Neural progenitor cell (in vitro differentiated cells): ENCODE measurements at places on chromosomes 3 and 15. TPM values are rescaled to one million over a fixed set of nuclear protein-coding genes. Genes with fewer than 3 reads are reported as not detected.

GRCh38 chr3:138197058-138197457 is 10.0 kb downstream of the ARMC8 start:
- no peak overlapping the region for H3K27ac ChIP-seq
- no peak overlapping the region for H3K4me3 ChIP-seq
- peak; percentile 44 for DNase-seq
- H3K4me1 ChIP-seq = no peaks in the 10 kb centered on the region

- H3K4me1 ChIP-seq = peaks cover 18% of the 10 kb centered on the region
- H3K27ac ChIP-seq = no peak overlapping the region
- no peak for DNase-seq
- no peak overlapping the region for H3K4me3 ChIP-seq
- H3K27me3 ChIP-seq = no peaks in the 10 kb centered on the region
- no peaks in the 10 kb centered on the region for H3K36me3 ChIP-seq
Observed at GRCh38 chr15:98281130-98281529, 320.6 kb downstream of the ARRDC4 start.

GRCh38 chr3:31606453-31606852 is 73.7 kb downstream of the STT3B start:
- peak; percentile 2 for DNase-seq
- peaks cover 22% of the 10 kb centered on the region for H3K36me3 ChIP-seq
- H3K27me3 ChIP-seq = no peaks in the 10 kb centered on the region
- no peak overlapping the region for H3K4me3 ChIP-seq
- no peaks in the 10 kb centered on the region for H3K4me1 ChIP-seq

DNA sequence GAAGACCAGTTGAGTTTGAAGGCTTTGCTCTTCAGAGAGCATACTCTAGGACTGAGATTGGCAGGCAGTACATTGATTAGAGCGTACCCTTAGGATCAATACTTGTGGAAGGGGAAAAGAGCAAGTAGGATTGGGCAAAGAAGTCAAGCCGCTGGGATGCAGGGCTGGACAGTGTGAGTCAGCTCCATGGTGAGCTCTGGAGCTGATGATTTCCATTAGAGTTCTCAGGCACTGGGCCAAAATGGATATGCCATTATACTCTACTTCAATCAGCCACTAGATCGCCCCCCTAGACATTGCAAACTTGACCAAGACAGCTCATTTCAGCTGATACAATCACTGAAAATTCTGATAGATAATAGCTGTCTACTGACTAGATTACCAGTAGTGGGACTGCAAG is 432.7 kb upstream of the ALCAM start:
- H3K27ac ChIP-seq = no peak overlapping the region
- peaks cover 4% of the 10 kb centered on the region for H3K36me3 ChIP-seq
- no peaks in the 10 kb centered on the region for H3K27me3 ChIP-seq
- H3K4me1 ChIP-seq = no peaks in the 10 kb centered on the region
- H3K4me3 ChIP-seq = no peak overlapping the region

- H3K4me3 ChIP-seq = no peak overlapping the region
- no peaks in the 10 kb centered on the region for H3K27me3 ChIP-seq
- no peak overlapping the region for H3K27ac ChIP-seq
- DNase-seq = no peak
Observed at GRCh38 chr15:66221126-66221525, 32.4 kb downstream of the MEGF11 start.

DNA sequence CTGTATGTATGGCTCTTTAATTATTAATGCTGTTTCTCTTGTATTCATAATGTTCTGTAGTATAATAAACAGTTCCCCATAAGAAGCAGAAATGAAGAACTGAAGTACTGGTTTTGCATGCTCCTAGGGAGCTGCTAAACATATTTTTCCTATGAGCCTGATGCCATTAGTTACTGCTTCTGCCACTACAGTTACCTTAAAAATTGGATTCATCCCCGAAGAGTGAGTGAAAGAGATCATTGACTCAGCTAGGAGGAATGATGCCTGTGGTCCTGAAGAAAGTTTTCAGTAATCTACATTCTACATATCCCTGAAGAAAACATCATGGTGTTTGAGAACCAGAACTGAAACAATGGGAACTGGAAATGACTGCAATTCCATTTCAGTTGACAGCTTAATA is 37.1 kb upstream of the ST3GAL6 start:
- DNase-seq = no peak
- H3K27ac ChIP-seq = no peak overlapping the region
- no peaks in the 10 kb centered on the region for H3K36me3 ChIP-seq
- H3K27me3 ChIP-seq = no peaks in the 10 kb centered on the region

- DNase-seq = peak; percentile 77
- H3K36me3 ChIP-seq = peaks cover 5% of the 10 kb centered on the region
Observed at GRCh38 chr3:113211330-113212149, at the start of gene BOC. TSS of gene BOC (plus strand) at chr3:113211557. CDS start at chr3:113249803, 38,246 bp downstream.

DNA sequence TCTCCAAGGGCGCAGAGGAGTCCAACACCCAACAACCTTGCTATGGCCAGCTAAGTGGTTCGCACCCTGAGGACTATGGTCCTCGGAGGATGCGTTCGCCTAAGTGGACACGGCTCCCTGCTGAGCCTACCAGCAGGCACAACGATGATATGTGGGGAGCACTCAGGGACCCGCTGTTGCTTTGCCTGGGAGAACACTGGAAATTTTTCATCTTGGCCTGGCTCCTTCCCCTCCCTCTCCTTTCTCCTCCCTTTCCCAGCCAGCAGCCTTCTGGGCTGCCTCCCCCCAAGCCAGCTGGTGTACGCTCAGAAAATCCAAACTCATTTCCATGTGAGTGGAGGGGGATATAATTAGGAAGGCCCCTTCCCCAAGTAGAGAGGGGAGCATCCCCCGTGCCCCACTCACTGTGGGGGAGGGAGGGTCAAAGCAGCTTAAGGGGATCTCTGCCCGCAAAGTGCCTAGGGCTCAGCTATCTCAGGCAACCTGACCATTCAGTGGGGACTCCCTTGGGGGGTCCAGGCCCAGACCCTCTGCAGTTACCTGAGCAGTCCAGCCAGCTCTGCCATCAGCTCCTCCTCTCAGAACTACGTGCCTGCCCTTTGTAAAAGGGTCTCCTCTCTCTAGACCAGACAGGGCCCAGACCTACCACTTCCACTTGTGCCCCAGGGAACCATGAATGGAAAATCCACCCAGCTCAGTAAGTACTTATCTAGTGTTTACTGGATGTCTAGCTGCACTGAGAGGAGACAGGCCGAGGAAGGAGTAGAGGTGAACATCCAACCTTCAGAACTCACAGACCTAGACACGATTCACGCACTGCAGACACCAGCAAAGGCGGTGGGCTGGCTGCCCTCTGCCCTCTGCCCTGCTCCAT is 742 bp upstream of the SEMA7A start:
- no peaks in the 10 kb centered on the region for H3K36me3 ChIP-seq
- peaks cover 13% of the 10 kb centered on the region for H3K4me1 ChIP-seq
- H3K27ac ChIP-seq = no peak overlapping the region
- peak overlapping the region; percentile 78 for H3K4me3 ChIP-seq

DNA sequence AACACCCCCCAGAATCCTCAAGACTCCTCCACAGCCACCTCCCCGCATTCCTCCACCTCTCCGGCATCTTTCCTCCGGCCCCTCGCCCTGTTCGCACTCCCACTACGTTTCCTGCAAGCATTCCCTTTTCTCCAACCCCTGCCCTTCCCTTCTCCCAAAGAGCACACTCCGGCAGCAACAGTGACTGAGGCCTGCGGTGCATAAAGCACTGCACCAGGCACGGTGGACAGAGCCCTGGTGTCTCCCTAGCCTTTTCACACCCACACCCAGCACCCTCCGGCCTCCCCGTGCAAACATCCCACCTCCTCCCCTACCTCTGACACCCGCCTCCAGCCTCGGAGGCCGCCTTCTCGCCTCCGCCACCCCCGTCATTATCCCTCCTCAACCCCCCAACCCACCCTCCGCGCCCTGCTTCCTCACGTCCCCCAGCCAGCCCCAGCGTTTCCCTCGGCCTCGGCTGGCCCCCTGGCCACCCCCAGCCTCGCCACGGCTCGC is 577 bp downstream of the ZNF148 start:
- DNase-seq = peak; percentile 62
- H3K27ac ChIP-seq = peak overlapping the region; percentile 79
- no peaks in the 10 kb centered on the region for H3K36me3 ChIP-seq
- H3K27me3 ChIP-seq = no peaks in the 10 kb centered on the region
- peak overlapping the region; percentile 85 for H3K4me3 ChIP-seq

DNA sequence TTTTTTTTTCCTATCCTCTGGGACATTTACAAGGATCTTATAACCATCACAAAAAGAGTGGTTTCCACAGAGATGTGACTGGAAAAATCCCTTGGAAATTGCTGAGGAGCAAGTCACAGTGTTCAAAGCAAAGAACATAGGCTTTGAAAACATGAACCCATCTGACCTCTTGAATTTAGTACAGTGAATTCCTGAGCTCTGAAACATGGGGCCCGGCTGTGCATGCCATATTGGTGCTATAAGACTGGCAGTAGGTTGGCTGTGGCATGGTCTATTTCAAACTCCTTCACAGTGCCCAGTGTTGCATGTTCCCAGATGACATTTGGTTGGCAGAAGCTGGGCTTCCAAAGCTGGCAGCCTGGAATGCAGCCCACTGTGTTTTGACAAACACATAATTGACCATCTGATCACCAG is 202.2 kb downstream of the TIGIT start:
- H3K4me3 ChIP-seq = no peak overlapping the region
- H3K27ac ChIP-seq = no peak overlapping the region
- H3K4me1 ChIP-seq = peaks cover 9% of the 10 kb centered on the region
- no peaks in the 10 kb centered on the region for H3K27me3 ChIP-seq
- no peaks in the 10 kb centered on the region for H3K36me3 ChIP-seq

DNA sequence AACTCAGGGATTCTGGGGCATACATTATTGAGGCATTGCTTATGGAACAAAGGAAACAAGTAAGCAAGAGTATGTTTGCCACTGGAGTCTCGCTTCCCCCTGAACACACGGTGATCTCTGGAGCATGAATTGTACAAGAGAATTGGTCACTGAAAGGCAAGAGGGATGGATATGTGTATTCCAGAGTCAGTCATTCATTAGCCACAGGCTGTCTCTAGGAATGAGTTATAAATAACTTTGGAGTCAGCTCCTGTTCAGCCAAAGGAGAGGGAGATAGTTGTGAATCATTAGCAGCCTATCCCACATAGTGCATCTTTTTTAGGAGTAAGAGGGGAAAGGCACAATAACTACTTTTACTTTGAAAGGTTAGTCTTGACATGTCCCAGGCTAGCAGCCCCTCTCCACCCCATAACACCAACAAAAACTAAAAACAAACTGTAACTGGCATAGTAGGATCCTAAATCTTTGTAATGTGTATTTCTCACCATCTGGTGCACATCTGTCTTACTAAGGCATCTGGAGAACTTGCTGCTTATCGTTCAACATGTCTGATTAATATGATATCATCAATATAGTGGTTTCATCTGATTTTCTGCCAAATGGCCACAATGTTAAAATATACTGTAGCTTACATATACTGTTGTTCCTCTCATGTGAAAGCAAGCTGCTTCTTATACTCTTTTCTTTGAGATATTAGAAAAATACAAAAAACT is 462.2 kb downstream of the GRM7 start:
- H3K4me1 ChIP-seq = no peaks in the 10 kb centered on the region
- no peaks in the 10 kb centered on the region for H3K36me3 ChIP-seq
- H3K27me3 ChIP-seq = no peaks in the 10 kb centered on the region

PRR20G gene
- total RNA-seq = not detected in 2 replicates

DGKG gene
- 0.22 and 0.37 TPM in 2 replicates for total RNA-seq

DZIP1L gene
- total RNA-seq = 10.4 and 38.4 TPM in 2 replicates

STAB1 gene
- total RNA-seq = 0.06 TPM in 1 of 2 replicates, not detected in the other

GPR156 gene
- total RNA-seq = 1.6 and 2.2 TPM in 2 replicates

CSPG4 gene
- total RNA-seq = 0.07 and 0.37 TPM in 2 replicates

SCN5A gene
- 3.9 and 4.6 TPM in 2 replicates for total RNA-seq

TSPAN3 gene
- total RNA-seq = 331 and 474 TPM in 2 replicates

UROC1 gene
- not detected in 2 replicates for total RNA-seq

SLC12A8 gene
- total RNA-seq = 2.2 and 4.6 TPM in 2 replicates

ZPLD1 gene
- total RNA-seq = 0.28 and 0.31 TPM in 2 replicates

ITIH3 gene
- not detected in 2 replicates for total RNA-seq

LINGO1 gene
- total RNA-seq = 7.9 and 28.2 TPM in 2 replicates
